ENCODE measurements at places on chromosomes 5 and 9.

DNA sequence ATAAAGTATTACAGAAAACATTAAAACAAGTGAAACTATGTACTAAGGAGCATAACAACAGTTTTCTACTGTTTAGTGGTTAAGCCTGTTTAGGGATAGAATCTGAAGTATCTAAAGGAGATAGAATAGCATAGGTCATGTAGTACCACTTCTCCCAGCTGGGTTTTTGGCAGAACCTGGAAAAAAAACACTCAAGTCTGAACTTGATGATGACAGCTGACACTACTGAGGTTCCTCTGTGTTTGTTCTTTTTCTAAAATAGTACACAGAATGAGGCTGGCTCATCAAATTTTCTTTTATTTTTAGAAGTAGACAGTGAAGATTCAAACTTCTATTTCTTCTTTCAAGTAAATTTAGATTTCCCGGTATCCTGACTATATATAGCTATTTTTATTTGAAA, 203.8 kb upstream of the ACO1 start:
- no peaks in the 10 kb centered on the region for H3K4me1 ChIP-seq
- H3K36me3 ChIP-seq = no peaks in the 10 kb centered on the region
- H3K4me3 ChIP-seq = no peak overlapping the region
- no peak overlapping the region for H3K27ac ChIP-seq
- DNase-seq = no peak

DNA sequence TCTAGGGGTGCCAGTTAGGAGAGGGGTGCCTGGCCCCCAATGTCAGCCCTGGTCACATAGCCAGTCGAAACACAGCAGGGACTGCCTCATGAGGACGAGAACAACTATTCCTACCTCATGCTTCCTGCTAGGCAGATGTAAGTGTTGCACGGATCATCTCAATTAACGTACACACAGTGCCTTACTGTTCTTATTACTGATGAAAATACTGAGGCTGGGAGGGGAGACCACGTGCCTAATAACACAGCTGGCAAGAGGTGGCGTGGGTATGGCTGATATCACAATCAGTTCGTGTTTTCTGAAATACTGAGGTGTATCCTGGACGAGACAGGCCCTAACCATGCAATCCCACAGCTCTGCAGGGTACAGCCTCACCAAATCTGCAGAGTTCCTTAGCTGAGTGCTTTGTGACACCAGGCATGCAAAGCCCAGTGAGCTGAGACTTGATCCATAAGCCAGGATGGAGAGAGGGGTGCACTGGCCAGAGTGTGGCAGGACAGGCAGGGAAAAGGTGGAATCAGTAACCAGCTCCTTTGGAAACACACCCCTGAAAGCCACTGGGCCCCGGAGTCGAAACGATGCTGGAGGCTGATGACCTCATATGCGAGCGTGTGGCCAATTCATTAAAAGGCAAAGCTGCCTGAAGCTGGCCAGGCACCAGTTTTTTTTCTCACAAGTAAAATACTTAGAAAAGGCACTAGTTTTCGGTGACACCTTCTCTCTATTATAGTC, 63.9 kb downstream of the PRRT1B start:
- no peak overlapping the region for H3K4me3 ChIP-seq
- H3K36me3 ChIP-seq = peaks cover 16% of the 10 kb centered on the region
- H3K4me1 ChIP-seq = no peaks in the 10 kb centered on the region
- H3K27me3 ChIP-seq = no peaks in the 10 kb centered on the region
- no peak for DNase-seq

DNA sequence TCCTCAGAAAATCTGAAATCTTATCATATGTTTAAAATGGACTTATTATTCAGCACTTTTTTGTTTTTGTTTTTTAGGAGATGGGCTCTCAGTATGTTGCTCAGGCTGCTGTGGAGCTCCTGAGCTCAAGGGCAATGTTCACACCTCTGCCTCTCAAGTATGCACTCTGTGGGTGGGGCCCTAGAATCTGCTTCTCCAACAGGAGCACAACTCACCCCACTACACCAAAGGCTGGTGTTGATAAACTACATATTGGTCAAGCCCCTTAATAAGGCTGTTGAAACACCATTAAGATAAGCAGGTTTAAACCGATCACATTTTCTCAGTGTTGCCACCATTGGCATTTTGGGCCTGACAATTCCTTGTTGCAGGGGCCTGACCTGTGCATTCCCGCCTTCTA, 131.6 kb downstream of the FANCC start:
- peaks cover 31% of the 10 kb centered on the region for H3K4me1 ChIP-seq
- no peak for DNase-seq
- no peak overlapping the region for H3K4me3 ChIP-seq
- no peak overlapping the region for H3K27ac ChIP-seq
- H3K27me3 ChIP-seq = no peaks in the 10 kb centered on the region

- no peak for DNase-seq
- H3K4me1 ChIP-seq = no peaks in the 10 kb centered on the region
- H3K36me3 ChIP-seq = no peaks in the 10 kb centered on the region
- no peak overlapping the region for H3K4me3 ChIP-seq
- H3K27ac ChIP-seq = no peak overlapping the region
These were observed 8.6 kb downstream of the AGPAT2 start for GRCh38 chr9:136678624-136679023.

GRCh38 chr9:35650341-35651158, at the start of gene SIT1:
TSS of gene SIT1 (minus strand) at chr9:35650931. CDS start at chr9:35650853, 78 bp downstream.
- peak within 1 kb of the TSS; percentile 87 for H3K4me3 ChIP-seq
- DNase-seq = peak; percentile 66
- H3K4me1 ChIP-seq = peaks cover 33% of the 10 kb centered on the region
- no peaks in the 10 kb centered on the region for H3K27me3 ChIP-seq
- peak within 1 kb of the TSS; percentile 90 for H3K27ac ChIP-seq
- peaks cover 15% of the 10 kb centered on the region for H3K36me3 ChIP-seq

GRCh38 chr5:58022055-58022454, 437.8 kb downstream of the PLK2 start:
- H3K27me3 ChIP-seq = peaks cover 3% of the 10 kb centered on the region
- H3K27ac ChIP-seq = no peak overlapping the region
- no peak overlapping the region for H3K4me3 ChIP-seq

DNA sequence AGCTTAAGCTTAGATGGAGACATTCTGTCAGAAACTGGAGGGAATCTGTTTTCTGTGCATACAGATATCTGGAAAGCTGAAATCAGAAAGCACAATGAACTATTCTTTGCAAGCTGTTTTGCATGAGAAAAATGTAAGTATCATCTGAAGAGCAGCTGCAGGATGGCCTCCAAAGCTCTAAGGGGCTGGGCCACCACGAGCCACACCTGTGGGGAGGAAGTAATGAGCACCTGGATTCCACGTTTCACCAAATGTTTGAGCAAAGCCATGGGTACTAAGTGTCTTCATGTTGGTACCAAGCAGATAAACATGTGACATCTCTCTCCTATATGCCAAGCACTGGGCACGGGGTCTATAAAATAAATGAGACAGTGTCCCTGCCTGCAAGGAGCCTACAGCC, 199.3 kb downstream of the TTLL11 start:
- DNase-seq = no peak
- H3K36me3 ChIP-seq = no peaks in the 10 kb centered on the region
- H3K4me3 ChIP-seq = no peak overlapping the region
- H3K27me3 ChIP-seq = peaks cover 10% of the 10 kb centered on the region
- no peak overlapping the region for H3K27ac ChIP-seq

DNA sequence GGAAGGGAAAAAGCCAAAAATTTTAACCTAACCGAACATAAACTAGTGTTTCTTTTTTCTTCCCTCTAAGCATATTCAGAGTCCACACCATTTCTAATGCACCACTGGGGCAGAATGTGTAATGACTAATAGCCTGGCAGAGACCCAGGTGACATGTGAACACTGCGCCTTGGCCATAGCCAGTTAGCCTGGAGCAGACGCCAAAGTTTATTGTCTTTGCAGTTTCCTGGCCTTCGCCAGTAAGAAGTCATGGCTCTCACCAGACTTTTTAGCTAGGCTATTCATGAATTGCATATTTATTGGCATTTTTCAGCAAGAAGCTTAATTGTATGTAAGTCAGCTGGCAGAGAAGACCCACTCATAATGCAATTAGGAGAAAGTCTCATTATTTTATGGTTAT, 182.8 kb upstream of the SLC27A6 start:
- no peak overlapping the region for H3K27ac ChIP-seq
- no peak overlapping the region for H3K4me3 ChIP-seq
- peaks cover 3% of the 10 kb centered on the region for H3K27me3 ChIP-seq
- peaks cover 2% of the 10 kb centered on the region for H3K36me3 ChIP-seq

- peaks cover 6% of the 10 kb centered on the region for H3K27me3 ChIP-seq
- H3K36me3 ChIP-seq = peaks cover 4% of the 10 kb centered on the region
- peak; percentile 67 for DNase-seq
- peak overlapping the region; percentile 81 for H3K27ac ChIP-seq
- peak overlapping the region; percentile 77 for H3K4me3 ChIP-seq
- H3K4me1 ChIP-seq = peaks cover 42% of the 10 kb centered on the region
These were observed 70.0 kb downstream of the RXRA start for GRCh38 chr9:134396258-134396742.

DNA sequence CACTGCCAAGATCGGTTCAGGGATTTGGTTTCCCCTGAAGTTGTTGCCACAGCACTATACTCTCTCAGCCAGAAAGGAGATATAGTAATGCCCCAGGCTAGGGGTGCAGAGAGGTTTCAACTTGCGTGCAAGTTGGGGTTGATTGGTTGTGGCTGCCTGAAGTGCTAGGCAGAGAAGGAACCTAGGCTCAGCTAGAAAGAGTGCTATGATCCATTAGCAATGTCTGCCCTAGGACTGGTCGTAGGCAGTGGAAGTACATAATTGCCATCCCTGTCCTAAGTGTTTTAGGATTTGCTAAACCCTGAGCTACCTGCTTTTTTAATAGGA, 136.6 kb upstream of the SMIM23 start:
- no peaks in the 10 kb centered on the region for H3K4me1 ChIP-seq
- H3K4me3 ChIP-seq = no peak overlapping the region
- no peak overlapping the region for H3K27ac ChIP-seq
- DNase-seq = no peak
- no peaks in the 10 kb centered on the region for H3K36me3 ChIP-seq

DNA sequence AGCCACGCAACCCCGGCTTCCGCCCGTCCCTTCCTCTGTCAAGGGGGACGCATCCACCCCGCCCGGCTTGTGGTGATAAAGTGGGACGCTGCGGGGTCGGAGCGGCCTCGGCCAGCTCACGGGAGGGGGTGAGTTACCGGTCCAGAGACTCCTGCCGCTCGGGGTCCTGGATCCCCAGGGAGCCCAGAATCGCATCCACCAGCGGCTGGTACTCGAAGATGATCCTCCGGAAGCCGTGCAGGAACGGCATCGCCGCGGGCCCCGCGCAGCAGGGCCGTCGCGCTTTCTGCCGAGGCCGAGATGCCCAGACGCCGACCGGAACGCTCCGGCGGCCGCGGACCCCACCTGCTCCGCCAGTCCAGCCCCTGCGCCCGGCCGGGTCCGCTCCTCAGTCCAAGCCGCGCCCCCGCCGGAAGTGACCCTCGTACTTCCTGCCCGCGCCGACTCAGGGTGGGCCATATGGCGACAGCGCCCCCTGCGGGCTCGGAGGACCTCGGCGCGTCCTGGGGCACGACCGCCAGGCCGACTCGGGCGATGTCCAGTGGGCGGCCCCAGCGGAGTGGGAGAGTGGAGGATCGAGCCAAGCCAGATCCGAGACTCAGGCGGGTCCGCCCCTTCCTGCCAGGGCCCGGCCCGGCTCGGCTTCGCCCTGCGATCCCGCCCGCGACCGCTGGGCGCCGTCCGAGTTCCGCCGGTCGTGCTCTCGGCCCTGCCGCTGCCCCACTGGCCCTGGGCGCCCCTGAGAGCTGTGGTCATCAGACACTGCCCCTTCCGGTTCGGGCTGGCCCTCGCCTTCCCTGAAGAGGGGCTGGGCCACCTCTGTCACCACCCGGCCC, at the start of gene ASB6:
TSS of gene ASB6 (minus strand) at position 402 of the 836 bp plus-strand sequence. CDS start at position 250, 152 bp downstream.
- peak within 1 kb of the TSS; percentile 87 for H3K4me3 ChIP-seq
- peaks cover 12% of the 10 kb centered on the region for H3K4me1 ChIP-seq
- H3K36me3 ChIP-seq = peaks cover 5% of the 10 kb centered on the region
- no peaks in the 10 kb centered on the region for H3K27me3 ChIP-seq

DNA sequence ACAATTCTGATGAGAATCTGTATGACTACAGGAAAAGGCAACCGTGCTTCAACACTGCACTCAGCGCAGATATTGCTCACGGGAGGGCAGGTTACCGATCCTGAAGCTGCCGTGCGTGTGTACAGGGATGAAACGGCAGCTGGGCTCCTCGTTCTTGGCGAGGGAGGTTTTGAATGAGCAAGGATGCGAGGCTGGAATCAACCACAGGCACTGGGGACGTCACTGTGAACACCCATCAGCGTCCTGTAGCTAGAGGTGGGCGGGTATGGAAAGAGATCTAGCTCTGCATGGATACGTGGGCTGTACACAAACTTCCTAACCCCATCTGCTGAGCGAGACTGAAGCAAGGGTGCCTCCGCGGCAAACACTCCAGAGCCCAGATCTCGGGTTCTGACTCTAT, 84.3 kb upstream of the COL5A1 start:
- no peak for DNase-seq
- no peak overlapping the region for H3K27ac ChIP-seq
- H3K4me1 ChIP-seq = peaks cover 9% of the 10 kb centered on the region
- H3K4me3 ChIP-seq = no peak overlapping the region
